Ecto neural progenitor cell (in vitro differentiated cells): ENCODE measurements at places on chromosomes 3 and 15.

DNA sequence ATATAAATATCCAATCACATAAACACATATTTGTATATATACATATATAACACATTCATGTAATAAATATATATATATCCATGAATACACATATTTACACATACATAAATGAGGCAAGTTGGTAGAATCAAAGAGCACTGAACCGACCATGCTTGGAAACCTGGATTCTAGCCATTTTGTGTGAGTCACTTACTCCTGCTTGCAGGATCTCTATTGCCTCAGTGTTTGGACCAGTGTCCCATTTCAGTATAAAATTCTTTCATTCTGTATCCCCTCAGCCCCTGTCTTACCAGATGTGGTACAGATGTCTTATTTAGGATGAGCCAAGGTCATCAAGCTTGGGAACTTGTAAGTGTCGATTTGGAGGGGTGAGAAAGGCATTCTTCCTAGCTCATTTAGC, 391.4 kb upstream of the FRG2C start:
- no peak for DNase-seq

GRCh38 chr15:92473756-92474155, 80.1 kb downstream of the ST8SIA2 start:
- no peak for DNase-seq

DNA sequence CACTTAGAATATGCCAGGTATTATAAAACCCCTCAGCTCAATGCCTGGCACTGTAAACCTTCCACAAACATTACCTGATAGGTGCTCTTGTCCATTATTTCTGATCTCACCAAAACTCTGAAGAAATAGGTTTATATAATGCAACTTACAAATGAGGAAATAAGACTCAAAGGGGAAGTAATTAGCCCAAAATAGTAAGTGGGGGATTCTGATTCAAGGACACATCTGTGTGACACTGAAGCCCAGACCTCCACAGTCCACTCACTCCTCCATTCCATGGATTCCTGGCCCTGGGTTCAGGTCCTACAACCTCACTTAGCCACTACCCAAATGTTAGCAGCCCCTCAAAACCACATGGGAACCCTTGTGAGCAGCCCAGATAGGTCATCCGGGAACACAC, 49.9 kb downstream of the TRANK1 start:
- no peak for DNase-seq

GRCh38 chr15:73078722-73079121, 26.5 kb downstream of the NEO1 start:
- DNase-seq, result no peak

DNA sequence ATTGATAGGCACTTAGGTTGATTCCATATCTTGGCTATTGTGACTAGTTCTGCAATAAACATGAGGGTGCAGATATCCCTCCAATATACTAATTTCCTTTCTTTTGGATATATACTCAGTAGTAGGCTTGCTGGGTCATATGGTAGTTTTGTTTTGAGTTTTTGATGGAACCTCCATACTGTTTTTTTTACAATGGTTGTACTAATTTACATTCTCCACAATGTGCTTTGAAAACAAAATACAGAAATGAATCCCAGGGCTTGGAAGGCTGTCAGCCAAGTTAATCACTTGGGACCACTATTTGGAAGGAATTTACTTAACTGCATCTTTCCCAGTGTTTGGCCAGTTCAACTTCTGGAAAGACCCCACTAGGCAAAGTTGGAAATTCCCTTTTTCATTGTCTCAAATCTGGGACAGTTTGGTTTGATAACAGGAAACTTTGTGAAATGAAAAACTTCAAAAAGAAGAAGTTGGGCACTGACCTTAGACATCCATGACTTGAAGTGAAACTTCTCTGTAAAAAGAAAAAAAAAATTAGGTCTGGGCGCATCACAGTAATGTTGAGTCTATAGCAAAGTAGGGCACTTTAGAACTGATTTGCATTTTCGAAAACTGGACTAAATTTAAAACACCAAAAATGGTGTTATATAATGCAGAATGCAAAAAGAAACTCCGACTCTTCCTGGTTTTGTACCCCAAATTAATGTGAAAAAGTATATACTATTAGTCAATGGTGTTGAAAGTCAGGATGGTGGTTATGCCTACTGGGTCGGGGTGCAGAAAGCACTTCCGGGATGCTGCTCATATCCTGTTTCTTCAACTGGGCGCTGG, 6.0 kb downstream of the CTSH start:
- DNase-seq, result no peak

- no peak for DNase-seq
Observed at GRCh38 chr3:111700054-111700453, 104.9 kb upstream of the ZBED2 start.

GRCh38 chr3:128497305-128498126, 4.5 kb upstream of the GATA2 start:
- DNase-seq, result peak; percentile 94

DNA sequence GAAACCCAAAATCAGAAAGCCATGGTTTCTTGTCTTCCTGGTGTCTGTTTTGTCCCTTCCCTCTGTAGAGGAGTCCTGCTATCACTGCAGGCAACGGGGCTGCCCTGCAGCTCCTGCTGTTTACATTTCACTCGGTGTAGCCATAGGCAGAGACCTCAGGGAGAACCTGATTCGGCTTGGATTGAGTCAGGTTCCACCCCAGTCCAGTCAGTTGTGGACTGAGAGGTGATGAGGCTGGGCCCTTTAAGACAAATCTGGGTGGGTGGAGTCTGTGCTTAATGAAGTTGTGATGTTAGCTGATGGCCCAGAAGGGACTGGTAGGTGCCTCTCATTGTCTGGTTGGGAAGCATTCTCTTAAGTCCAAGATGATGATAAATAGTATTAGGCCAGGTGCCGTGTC, 35.7 kb downstream of the FLNB start:
- DNase-seq, result no peak

DNA sequence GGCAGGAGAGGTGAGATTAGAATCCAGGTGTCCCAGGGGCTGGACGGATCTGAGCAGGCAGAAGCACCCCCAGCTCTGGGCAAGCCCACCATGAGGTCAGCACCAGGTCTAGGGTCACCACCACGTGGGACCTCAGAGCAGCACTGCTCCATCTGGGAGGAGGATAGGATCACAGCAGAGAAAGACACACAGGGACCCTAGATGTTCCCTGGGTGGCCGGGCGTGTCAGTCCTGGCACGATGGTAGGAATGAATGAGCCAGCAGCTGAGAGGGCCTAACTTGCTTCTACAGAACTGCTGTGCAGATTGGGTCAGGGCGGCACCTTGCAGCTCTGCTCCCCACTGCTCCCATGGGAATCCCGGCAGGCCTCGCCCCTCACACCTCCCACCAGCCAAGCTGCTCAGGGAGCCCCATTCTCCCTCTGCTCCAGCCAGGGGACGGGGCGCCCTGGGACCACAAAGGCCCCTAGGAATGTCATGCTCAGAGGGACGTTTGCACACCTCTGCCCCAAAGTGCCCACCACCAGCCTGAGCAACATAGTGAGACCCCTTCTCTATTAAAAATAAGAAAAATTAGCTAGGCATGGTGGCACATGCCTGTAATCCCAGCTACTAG, 66.3 kb downstream of the ZNF445 start:
- DNase-seq, result no peak

DNA sequence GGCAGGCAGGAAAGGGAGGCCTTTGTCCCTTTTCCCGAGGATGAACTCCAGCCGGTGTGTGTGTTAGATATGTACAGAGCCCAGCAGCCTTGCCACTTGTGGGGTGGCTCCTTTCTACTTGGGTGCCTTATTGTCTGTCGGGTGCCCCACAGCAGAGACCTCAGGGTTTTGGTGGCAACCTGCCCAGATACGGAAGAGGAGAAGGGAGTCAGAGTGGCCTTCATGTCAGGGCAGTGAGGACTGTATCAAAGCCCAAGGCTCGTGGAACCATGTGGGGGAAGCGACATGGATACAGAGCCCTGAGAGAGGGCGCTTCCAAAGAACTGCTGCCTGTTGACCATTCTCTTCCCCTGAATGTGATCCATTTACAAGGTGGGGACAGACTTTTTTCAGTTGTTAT, 166.2 kb downstream of the SLCO3A1 start:
- no peak for DNase-seq

DNA sequence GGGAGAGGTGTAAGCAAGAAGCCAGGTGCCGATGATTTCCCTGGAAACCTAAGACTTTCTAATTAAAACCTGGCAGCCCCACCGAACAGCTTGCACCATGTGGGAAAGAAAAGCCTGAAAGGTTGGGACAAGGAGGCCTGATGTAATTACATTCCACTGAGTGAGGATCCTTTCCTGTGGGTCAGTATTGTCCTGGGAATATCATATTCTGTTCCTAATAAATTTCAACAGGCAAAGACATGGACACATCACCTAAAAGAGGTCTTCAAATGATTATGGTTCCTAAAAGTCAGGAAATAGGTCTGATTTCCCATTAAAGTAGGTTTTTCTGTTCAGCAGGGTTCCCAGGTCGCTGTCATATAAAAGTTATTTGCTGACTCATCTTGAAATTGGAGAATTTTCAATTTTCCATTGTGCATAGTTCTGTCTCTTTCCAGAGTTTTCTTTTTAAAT, 58.5 kb downstream of the DUT start:
- peak; percentile 22 for DNase-seq

DNA sequence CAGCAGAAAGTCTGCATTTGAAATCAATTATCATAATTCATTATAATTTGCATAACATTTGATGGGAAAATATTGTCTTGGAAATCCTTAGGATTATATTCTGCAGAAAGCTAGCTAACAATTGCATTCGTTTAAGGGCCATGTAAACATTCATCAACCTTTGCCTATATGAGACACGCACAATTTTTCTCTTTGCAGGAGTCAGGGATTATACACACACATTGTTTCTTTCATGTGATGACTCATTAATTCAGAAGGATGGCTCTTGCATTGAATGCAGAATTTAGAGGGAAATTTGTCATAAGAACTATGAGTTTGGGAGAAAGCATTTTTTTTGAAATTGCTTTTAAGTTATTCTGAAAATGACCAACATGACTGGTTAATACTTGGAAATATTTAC, 844.7 kb downstream of the DIPK2A start:
- DNase-seq, result no peak

DNA sequence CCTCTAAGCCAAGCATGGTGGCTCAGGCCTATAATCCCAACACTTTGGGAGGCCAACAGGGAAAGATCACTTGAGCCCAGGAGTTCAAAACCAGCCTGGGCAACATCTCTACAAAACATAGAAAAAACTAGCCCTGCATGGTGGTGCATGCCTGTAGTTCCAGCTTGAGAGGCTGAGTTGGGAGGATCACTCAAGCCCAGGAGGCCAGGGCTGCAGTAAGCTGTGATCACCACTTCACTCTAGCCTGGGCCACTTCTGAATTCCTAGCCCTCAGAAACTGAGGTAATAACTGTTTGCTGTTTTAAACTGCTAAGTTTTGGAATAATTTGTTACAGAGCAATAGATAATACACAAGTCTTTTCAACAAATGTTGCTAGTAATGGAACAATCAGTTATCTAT, 16.4 kb downstream of the IP6K1 start:
- DNase-seq, result no peak

- no peak for DNase-seq
Observed at GRCh38 chr15:48281674-48282073, 49.6 kb upstream of the DUT start.

DNA sequence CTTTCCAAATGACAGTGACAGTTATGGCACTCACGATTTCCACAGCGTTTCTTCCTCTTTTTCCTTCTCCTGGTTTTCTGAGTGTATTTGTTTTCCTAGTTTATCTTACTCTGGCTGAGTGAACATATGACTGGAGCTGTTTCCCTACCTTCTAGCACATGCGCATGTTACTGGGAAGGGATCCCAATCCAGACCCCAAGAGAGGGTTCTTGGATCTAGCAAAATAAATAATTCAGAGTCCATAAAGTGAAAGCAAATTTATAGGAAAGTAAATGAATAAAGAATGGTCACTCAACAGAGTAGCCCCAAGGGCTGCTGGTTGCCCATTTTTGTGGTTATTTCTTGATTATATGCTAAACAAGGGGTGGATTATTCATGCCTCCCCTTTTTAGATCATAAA, 23.8 kb downstream of the METTL6 start:
- no peak for DNase-seq

DNA sequence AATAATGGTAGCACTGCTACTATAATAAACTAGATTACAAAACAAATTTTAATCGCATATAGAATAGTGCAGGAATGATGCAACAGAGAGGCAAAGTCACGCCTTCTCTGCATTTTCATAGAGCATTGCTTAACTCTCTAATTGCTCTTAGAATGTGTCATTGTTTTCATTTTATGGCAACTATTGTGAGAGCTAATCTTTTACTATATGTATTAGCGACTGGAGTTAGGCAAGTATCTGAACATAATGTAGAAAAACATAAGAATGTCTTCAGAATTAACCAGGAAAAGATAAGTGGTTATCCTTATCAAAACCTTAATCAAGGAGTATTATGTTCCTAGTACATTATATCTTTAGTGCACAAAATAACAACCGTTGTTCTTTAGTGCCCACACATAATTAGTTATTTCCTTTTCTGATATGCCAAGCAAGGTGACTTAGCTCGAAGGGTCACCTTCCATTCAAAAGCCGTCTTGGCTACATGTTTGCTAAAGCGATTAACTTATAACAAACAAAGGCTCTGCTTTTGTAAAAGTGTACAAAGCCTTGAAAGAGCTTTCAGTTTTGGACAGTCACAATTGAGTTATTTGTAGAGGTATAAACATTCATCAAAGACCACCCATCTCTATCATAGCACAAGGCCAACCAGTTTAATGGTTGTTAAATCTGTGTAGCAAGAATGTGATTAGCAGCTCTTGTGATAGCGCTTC, 1328.9 kb downstream of the ROBO2 start:
- no peak for DNase-seq

DNA sequence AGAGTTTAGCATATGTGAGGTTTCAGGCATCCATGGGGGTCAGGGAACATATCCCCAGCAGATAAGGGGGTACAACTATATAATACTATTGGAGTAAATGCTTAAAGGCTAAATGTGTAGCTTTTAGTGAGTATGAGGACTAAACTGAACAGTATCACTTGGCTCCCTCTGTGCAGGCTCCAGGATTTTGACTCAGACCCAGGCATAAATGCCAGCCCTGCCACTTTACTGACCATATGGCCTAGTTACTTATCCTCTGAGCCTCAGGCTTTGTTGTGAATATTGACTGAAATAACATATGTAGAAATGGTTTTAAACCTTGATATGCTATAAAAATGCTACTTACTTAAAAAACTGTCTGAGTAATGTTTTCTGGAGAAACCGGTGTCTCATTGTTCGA, 151.6 kb downstream of the CHST2 start:
- no peak for DNase-seq

GRCh38 chr15:49989498-49989897, 129.5 kb downstream of the ATP8B4 start:
- no peak for DNase-seq

DNA sequence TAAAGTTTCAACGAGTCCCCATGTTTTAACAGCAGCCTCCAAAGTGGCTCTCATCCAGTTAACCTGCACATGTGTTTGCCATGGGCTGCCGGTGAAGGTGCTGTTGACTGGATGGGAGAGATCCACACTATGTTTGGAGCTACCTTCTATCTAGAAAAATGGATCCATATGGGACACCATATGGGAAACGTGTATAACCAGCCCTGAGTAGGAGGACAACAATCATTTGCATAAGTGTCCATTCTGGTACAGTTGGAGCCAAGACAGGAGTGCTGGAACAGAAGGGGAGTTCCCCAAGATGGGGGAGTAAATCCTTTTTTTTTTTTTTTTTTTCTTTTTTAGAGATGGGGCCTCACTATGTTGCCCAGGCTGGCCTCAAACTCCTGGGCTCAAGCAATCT, 36.6 kb downstream of the MKRN2 start:
- DNase-seq, result no peak

- no peak for DNase-seq
Observed at GRCh38 chr3:30604558-30604957, 1.8 kb upstream of the TGFBR2 start.

GRCh38 chr15:76994496-76994895, 430 bp upstream of the PSTPIP1 start:
- no peak for DNase-seq
